ENCODE measurements at places on chromosomes 6 and 20.

DNA sequence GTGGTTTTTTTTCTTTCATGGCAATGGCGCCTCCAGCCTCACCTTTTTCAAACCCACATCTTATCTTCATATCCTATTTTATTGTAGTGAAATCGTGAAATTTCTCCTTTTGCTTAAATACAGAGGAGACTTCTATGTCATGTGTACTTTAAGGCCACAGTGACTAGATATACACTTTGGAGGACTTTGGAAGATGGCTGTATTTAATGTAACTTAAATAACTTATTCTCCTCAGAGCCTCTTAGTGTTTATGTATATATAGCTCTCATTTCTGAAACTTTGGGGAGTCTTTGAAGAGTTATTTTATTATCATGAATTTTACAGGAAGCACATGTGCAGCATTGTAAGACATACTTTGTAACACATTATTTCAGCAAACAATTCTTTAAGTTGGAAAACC is 968 bp downstream of the LAMA2 start:
- no peak for DNase-seq

- DNase-seq = no peak
Observed at GRCh38 chr6:12392490-12392889, 102.3 kb downstream of the EDN1 start.

DNA sequence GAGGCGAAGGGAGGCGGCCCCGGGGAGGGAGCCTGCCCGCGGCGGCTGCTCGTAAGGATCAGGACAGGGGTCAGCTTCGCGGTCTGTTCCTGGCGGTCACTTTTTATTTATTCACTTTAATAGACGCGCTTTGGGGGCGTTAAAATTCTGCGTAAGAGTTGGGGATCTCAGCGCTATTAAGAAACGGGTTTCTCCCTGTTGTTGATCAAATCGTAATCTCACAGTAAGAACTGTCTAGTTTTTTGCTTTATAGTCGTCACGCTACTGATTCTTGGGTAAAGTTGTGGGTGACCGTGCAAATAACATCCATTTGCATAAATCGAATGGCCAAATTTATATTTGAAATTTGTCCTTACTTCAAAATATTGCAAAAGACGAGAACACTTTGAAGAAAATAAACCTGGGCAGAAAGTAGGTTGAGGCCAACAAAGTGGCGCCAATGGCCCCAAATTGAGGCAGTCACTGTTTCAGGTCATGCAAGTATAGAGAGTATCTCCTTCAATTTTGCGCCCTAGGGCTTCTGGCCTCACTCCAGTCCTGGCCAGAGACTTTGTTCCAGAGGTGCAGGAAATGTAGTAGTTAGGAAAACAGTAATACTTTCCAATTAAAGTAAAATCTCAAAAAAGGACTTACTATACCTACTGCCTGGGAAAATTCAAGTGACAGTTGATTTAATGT is 963 bp upstream of the RMND1 start:
- no peak for DNase-seq

DNA sequence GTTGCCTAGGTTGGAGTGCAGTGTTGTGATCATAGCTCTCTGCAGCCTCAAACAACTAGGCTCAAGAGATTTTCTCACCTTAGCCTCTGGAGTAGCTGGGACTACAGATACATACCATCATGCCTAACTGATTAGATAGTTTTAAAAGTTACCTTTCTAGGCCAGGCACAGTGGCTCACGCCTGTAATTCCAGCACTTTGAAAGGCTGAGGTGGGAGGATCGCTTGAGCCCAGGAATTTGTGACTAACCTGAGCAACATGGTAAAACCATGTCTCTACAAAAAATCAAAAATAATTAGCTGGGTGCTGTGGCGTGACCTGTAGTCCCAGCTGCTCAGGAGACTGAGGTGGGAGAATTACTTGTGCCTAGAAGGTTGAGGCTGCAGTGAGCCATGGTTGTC is 41.2 kb downstream of the SLC17A5 start:
- DNase-seq = no peak

GRCh38 chr20:24432046-24432442 is 37.4 kb upstream of the SYNDIG1 start:
- no peak for DNase-seq

- no peak for DNase-seq
Observed at GRCh38 chr20:11766961-11767360, 150.7 kb upstream of the BTBD3 start.

DNA sequence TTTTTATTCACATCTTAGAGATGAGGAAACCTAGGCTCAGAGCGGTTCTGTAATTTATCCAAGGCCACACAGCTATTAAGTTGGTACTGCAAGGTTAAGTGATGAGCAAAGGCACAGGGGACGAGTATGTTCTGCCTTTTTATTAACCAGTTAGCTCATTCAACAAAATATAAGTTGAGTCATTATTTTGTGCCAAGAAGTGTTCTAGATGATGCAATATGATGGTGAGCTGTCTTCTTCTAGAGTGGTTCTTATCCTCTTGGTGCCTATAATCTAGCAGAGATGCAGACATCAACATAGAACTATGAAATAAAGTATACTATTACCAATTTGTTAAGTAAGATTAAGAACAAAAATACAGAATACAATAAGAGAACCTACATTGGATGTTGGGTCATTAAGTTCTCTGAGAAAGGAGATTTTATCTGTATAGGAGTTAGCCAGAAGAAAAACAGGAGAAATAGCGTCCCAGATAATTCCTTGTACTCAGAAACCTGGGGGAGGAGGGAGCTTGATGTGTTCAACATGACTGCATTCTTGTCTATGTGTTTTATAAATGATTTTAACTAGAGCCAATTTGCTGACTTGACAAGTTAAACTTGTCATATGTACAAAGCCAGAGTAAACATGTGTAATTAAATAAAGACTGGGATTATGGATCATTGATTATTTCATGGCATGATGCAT is 122.3 kb downstream of the TBXT start:
- no peak for DNase-seq

- DNase-seq = no peak
Observed at GRCh38 chr6:152984513-152984872, 1.7 kb upstream of the FBXO5 start.

GRCh38 chr6:143123941-143124340 is 63.3 kb downstream of the AIG1 start:
- no peak for DNase-seq

DNA sequence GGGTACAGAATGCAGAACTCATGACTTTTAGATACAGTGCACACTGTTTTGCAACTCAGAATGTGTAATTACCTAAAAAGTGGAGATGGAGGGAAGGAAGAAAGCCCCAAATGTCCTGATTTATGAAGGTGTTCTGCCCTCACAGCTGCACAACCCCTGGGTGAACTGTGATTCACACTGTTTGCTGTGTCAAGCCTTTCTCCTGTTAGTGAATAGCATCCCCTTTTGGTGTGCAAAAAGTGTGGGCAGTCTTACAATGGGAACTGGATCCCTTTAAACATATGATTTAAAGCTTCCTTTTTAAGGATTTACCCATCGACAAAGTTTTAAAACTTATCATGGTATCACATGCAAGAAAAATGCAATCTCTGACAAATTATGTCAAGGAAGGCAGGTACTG is 633.4 kb upstream of the EPHA7 start:
- no peak for DNase-seq

GRCh38 chr6:34955442-34955841 is 66.4 kb downstream of the ANKS1A start:
- DNase-seq = no peak

DNA sequence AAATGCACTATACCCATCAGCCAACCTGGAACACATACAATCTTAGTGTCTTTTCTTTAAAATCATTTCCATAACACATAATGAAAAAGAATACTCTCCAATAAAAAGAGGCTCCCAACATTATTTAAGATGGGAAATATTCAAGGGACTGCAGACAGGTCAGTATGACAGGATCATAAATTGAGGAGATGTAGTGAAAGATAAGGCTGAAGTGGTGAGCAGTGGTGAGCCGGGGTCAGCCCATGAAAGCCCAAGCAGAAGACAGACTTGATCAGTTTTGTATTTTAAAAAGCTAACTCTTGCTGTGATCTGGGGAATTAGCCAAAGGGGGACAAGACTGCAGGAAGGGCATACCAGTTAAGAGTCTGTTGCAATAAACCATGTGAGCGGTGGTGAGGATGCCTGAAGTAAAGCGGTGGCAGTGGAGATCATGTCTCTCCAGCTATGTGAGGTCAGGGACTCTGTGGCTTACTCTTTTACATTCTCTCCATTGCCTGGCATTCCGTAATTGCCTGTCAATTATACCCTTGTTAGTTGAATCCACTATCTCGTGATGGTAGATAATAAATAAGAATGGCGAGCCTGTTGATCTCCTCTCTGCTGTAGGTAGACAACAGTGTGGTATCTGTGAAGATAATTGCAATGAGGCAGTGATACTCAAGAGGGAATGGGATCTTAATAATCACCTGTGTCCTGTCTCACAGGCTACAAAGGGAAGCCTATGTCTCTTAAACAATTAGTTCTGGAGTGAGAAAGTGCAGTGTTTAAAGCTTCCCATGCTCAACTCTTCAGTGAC is 97.4 kb downstream of the FILIP1 start:
- DNase-seq = no peak

- DNase-seq = no peak
Observed at GRCh38 chr6:147873816-147874215, 365.3 kb downstream of the SAMD5 start.

GRCh38 chr6:84309336-84309735 is 81.9 kb upstream of the CEP162 start:
- DNase-seq = no peak

DNA sequence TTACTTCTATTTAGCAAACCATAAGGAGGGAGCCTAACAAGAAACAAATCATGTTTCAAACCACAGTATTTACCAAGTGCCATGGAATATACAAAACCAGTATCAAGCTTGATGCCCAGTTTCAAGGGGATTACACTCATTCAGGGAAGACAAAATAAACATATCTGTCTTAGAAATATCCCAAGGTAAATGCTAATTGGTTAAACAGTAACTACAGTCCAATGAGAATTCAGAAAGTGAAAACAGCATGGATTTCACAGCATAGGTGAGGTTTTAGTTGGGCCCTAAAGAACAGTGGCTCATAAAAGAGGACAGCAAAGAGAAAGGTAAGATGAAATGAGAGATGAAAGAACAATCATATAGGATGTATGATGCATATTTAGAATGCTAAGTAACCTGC is 110.3 kb downstream of the CHD6 start:
- no peak for DNase-seq

DNA sequence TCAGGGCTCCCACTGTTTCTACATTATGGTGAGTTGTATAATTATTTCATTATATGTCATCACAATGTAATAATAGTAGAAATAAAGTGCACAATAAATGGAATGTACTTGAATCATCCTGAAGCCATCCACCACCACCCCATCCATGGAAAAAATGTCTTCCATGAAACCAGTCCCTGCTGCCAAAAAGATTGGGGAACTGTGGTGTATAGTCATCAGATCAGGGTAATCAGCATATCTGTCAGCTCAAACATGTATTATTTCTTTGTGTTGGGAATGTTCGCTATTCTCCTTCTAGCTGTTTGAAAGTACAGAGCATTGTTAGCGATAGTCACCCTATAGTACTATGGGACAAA is 33.8 kb upstream of the SLC22A23 start:
- DNase-seq = no peak

DNA sequence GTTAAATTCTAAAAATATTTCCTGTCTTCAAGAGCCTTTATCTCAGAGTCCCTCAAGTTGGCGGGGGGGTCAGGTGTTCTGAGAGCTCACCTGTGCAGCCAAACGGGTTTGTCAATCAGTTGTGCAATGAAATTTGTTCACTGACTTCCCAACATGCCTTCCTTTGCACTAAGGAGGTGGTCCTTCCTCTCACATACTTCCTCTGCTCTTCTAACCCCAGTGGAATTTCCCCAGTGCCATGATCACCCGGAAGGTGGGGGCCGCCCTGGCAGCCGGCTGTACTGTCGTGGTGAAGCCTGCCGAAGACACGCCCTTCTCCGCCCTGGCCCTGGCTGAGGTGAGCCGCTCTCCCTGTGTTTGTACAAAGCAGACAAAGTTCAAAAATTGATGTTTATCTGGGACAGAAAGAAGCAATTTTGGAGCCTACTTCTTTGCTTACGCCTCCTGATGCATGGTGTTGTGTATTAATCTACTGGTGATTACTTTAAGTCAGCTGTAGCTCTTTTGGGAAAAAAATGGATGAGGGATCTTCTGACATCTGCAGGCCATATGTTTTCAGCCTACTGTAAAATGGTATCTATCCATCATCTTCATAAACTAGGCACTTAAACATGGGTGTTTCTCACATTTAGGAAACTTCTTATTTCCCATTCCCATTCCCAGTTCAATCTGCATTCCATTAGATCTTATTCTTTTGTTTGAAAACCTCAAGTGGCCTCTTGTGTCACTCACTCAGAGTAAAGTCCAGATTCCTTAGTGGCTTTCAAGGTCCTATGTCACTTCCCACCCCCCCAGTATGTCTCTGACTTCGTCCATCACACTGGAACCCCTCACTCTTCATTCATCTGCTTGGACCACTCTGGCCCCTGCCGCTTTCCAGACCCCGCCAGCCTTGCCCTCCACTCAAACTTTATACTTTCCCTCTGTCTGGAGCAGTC is 10.1 kb downstream of the ALDH5A1 start:
- DNase-seq = no peak

- DNase-seq = no peak
Observed at GRCh38 chr6:137681445-137682009, 185.5 kb upstream of the TNFAIP3 start.

DNA sequence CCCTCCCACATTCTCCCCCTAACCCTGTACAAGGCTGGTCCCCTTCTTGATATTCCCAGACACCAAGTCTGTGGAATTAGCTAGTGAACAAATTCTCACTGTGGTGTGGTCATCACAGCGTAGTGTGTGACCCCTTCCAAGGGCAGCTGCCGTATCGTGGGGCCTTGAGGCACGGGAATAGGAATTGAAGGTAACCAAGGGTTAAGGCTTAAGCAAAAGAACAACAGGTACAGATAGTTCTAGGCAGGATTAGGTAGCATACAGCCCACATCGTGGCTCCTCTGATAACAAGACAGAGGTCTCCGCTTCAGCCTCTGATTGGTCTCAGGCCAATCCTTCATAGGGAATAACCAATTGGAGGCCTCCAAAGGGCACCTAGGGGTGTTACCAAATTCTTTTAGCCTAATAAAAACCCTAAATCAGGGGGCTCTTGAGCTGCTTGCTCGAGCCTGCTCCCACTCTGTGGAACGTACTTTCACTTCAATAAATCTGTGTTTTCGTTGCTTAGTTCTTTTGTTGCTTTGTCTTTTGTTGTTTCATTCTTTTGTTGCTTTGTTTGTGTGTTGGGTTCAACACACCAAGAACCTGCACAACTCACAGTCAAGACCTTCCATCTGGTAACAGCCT is 64.7 kb downstream of the GPR6 start:
- DNase-seq = no peak

DNA sequence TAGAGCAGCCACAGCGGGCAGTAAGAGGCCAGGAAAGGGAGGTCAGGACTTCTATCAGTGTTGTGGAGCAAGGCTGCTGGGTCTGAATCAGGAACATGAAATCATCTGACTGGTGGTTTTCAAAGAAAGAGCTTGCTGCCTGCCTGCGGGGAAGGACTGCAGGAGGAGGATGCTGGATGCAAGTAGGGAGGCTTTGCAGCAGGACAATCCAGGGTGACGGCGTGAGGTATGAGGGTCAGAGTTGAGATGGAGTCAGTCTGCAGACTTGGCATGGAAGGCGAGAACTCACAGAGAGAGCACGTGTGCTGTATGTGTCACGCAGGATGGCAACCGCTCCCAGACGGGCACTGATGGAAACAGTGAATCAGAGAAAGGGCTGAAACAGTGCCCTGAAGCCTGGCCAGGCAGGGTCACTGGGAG is 59.2 kb upstream of the CD93 start:
- peak; percentile 63 for DNase-seq

All from GM04503 (cell line).